ENCODE measurements at places on chromosomes 5 and 9.

- no peak for DNase-seq
These were observed 72.7 kb upstream of the TBC1D2 start for GRCh38 chr9:98328141-98328540.

GRCh38 chr5:158482125-158482524 is 617.6 kb downstream of the EBF1 start:
- DNase-seq, result no peak

DNA sequence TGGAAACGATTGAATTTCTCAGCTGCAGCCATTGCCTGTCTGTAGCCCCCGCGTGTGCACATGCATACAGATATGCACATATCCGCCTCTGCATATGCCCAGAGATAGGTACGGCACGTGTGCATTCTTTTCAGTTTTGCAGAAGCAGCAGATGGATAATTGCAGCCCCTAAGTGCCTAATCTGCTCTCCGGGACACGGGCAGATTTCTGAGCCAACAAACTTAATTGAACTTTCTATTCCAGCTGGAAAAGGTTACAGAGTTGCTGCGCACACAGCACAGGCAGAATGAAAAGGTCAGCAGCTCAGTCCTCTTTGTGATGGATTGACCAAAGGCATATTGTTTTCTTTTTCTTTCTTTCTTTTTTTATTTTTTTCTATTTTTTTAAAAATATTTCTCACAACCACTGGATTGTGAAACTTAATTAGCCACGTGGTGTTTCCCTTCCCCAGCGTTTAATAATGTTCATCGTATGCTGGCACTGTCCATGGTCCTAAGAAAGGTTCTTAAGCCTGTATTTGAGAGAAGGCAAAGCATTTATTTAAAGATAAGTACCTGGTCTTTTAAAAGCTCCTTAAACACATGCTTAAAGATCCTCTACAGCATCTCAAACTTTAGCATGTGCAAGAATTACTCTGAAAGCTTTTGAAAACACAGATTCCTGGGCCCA is 270.2 kb upstream of the BRINP1 start:
- DNase-seq, result no peak

GRCh38 chr9:107982001-107982400 is 492.4 kb upstream of the KLF4 start:
- no peak for DNase-seq

GRCh38 chr5:159944056-159944600 is 27.8 kb downstream of the ADRA1B start:
- DNase-seq, result no peak

- no peak for DNase-seq
These were observed 48.0 kb downstream of the LMX1B start for GRCh38 chr9:126661521-126662251.

DNA sequence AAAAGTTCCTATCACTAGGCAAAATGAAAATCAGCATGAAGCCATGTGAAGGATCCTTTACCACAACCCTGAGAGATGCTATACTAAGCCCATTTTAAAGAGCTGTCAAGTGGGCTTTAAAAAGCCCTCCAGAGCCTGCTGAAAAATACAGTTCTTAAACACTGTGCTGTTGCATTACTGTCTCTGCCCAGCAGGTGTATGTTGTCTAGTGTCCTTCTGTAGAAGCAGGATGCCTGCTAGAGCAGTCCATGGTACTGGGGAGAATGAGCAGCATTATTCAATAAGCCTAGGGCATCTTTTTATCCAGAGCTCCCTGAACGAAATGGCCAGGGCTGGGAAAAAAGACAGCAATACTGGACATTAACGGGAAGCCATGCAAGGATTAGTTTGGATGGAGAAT is 126.2 kb upstream of the PLCXD3 start:
- DNase-seq, result no peak

- no peak for DNase-seq
These were observed 16.9 kb downstream of the RABL6 start for GRCh38 chr9:136824496-136825225.

DNA sequence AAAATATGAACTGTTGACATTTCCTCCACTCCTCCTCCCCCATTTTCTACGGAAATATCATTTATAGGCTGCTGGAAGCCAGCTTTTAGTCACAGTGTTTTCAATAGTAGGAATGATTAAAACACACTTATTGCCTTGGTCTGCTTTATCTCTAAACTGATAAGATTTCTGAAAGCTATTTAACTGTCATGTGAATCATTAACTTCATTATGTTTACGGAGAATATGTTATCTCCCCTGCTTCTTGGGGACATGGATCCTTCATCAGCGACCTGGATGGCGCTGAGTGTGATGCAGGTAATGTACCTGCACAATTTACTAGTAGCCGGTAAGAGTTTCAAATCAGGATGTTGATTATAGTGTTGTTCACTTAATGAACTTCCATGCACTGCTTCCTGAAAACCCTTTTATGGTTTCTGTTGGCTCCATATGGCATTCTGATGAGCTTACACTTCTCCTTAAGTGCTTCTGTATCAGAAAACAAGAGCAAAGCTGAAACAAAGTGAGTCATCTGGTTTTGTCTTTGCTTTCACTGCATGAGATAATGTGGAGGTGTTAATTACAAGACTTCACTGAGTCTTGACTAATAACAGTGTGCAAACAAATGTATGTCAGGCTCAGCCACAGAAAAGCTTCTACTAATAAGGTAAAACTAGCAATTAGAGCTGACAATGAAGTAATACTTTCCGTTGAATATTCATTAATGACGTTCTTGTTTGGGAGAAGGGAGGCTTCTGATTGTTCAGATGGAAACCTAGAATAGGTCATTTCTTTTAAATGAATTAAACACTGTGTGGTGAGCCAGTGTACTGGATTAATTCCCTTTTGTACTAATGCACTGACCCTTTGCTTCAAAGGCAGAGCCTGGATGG is 162.4 kb upstream of the ZNF608 start:
- DNase-seq, result no peak

- no peak for DNase-seq
These were observed 12.4 kb downstream of the ANKRD33B start for GRCh38 chr5:10576121-10576789.

DNA sequence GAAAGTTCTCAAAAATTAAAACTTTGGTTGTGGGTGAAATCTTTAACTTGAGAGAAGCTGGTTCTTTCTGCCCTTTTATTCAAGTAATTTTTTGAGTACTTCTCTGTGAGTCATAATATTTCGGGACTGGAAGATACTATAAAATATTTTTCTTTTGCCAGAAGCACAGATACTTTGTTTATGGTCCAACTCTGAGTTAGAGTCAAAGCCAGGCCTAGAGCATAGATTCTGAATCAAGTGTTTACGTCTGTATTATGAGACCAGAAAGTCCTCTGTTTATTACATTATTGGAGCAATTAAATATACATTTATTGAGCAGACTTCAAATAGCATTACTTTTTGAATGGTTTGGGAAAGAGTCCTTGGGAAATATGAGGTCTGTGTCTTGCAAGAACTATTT is 187.9 kb downstream of the FER start:
- DNase-seq, result no peak

- DNase-seq, result no peak
These were observed 362.4 kb upstream of the CDH6 start for GRCh38 chr5:30831123-30831522.

- DNase-seq, result no peak
These were observed 115.6 kb upstream of the CPEB4 start for GRCh38 chr5:173772384-173773059.

GRCh38 chr5:32225445-32225844 is 51.3 kb upstream of the GOLPH3 start:
- no peak for DNase-seq

GRCh38 chr5:172453206-172453985 is 929 bp downstream of the SH3PXD2B start:
- no peak for DNase-seq

DNA sequence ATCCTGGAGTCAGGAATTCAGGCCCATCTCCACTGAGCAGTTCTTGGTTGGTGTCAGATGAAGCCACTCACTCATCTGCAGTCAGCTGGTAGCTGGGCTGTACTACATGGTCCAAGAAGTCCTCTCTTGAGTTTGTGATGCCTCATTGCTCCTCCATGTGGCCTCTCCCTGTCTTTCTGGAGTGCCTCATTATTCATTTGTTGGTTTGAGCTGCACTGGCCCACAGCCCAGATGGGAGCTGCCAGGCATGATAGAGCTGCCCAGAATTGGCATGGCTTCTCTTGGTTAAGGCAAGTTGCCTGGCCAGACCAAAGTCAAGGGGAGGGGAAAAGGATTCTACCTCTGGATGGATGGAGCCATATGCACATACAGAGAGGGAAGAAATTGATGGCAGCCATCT is 8.0 kb downstream of the PTCD2 start:
- no peak for DNase-seq

DNA sequence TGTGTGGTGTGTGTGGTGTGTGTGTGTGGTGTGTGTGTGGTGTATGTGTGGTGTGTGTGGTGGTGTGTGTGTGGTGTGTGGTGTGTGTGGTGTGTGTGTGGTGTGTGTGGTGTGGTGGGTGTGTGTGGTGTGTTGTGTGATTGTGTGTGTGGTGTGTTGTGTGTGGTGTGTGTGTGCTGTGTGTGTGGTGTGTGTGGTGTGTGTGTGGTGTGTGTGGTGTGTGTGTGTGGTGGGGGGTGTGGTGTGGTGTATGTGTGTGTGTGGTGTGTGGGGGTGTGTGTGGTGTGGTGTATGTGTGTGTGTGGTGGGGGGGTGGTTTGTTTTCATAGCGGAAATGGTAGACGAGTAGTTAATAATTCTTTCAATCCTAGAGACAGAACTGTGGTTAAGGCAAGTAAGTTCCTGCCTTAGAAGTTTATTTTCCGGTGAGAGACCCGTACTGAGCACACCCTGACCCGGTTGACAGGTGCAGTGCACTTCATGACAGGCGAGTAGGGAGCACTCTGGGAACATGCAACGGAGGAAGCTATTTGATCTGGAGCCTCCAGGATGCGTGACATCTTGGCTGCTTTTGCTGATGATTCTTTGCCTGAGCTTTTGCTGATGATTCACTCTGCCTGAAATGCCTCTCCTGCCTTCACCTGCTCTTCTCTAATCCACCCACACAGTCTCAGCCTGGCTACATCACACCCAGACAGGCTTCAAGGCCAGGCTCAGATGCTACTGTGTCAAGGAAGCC is 21.7 kb upstream of the FAT2 start:
- DNase-seq, result peak; percentile 52

DNA sequence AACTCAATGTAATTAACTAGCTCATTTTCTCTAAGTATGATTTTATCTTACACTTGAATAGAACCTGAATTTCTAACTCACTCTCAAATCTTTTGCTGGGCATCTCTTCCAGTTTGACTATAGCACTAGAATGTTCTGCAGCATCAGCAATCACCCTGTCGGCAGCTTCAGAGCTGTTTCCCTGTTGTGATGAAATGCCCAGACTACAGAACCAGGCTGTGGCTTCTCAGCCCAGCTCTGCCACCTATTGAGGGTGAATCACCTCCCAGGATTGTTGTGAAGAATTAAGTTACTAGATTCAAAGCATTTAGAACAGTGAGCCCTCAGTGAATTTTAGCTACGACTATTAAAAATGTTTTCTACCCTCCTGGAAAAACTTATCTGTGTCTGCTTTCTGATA is 90.4 kb upstream of the ANKRD55 start:
- no peak for DNase-seq

DNA sequence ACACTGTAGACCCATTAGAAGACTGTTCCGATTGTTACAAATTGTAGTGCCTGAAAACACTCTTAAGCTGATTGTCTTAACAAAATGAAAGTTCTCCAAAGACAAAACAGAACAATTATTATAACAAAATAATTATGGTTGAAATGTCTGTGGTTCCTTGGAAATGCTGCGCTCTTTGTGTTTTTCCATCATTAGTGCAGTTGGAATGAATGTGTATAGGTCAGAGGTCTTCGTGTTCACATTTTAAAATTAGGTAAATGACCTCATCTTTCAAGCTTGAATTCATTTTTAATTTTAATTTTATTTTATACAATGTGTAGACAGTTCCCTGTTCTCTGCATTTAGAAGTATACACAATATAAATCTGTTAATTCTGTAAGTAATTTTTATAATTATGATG is 56.7 kb upstream of the NXNL2 start:
- no peak for DNase-seq

DNA sequence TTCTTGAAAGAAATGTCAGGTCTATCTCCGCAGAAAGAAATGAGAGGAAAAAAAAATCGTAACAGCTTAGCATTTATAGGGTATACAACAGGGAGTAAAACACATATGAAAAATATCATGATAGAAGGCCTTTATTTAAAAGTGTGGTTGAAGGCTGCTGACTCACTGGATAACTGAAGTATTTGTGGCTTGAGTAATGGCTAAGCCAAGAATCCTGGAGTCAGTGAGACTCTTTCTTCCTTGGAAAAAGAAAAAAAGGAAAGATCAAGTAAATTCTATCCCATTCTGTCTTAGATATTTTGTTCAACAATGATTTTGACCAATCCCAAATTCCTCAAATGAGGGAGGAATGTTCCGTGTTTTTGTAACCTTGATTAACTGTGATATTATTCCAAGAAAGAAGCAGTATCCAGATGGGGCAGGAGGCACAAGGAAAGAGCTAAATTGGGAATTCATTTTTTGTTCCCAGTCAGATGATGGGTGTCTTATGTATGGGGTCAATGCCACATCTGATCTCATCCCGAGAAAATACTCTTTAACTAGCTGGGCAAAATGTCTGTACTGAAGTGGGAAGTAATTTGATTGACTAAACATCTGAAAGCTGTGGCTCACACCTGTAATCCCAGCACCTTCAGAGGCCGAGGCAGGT is 64.3 kb upstream of the MYO10 start:
- DNase-seq, result no peak

GRCh38 chr5:102539562-102539961 is 40.8 kb upstream of the SLCO6A1 start:
- no peak for DNase-seq

- no peak for DNase-seq
These were observed 34.1 kb upstream of the RAPGEF1 start for GRCh38 chr9:131773911-131774379.

DNA sequence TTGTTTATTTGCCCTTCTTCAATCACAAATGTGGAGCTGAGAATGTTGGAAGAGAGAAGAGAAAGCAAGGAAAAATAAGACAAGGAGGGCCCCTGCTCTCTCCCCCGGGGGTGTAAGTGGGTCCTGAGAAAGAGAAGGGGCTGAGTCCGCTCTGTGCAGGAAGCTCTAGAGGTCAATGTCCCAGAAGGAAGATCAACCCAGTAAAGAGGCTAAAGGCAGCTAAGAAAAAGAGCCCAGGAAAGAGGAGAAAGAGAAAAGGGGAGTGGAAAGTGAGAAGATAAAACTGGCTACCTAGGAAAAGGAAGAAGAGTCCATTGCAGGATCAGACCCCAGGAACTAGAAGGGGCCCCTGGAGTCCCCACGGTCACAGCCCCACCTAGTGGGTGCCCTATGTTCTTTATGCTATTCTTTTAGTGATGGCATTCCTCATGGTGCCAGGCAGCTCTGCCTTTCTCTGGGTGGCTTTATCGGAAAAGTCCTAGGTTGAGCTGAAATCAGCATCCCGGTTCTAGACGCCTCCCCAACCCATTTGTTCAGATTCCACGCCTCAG is 583.4 kb downstream of the ACTL7B start:
- DNase-seq, result no peak

DNA sequence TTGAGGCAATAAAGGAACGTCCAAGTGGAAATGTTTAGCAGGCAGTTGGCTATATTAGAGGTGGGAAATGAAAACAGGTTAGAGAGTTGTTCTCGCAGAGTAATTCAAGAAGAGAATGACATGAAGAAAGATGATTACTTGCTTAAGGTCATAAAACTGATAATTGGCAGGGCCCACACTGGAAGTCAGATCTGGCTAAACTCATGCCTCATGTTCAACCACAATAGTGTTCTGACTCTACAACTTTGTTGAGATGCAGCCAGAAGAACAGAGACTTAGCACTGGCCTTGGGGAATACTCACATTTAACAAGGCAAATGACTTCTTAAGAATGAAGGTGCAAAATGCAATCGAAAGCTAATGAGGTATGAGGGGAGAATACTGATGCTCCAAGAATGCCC is 27.2 kb upstream of the TNFSF8 start:
- DNase-seq, result no peak

GRCh38 chr5:83595217-83595616 is 123.7 kb downstream of the VCAN start:
- no peak for DNase-seq
